ENCODE measurements at places on chromosomes 16 and 17.

DNA sequence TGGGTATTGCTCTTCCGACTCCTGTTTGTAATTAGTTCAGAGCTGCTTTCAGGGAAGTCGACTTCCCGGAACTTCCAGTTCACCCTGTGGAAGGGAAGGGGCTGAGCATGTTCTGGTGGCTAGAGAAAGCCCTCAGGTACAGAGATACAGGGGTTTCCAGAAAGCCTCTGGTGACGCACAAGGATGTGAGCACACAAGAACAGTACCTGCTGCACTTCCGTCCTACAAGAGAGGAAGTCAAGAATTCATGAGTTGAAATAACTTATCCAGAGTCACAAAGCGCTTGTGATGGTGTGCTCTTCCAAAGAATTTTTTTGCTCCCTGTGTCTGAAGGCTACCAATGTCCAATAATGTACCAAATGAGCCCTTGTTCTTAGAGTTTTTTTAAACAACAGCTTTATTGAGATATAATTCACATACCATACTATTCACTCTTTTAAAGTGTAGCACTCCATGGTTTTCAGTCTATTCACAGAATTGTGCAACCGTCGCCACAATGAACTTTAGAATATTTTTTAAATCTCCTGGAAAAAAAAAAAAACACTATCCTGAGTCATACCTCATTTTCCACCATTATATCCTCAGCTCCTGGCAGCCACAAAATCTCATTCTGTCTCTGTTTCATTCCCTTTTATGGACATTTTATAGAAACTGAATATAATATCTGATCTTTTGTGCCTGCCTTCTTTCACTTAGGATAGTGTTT, 327.6 kb downstream of the CDH13 start:
- DNase-seq: peak; percentile 28

DNA sequence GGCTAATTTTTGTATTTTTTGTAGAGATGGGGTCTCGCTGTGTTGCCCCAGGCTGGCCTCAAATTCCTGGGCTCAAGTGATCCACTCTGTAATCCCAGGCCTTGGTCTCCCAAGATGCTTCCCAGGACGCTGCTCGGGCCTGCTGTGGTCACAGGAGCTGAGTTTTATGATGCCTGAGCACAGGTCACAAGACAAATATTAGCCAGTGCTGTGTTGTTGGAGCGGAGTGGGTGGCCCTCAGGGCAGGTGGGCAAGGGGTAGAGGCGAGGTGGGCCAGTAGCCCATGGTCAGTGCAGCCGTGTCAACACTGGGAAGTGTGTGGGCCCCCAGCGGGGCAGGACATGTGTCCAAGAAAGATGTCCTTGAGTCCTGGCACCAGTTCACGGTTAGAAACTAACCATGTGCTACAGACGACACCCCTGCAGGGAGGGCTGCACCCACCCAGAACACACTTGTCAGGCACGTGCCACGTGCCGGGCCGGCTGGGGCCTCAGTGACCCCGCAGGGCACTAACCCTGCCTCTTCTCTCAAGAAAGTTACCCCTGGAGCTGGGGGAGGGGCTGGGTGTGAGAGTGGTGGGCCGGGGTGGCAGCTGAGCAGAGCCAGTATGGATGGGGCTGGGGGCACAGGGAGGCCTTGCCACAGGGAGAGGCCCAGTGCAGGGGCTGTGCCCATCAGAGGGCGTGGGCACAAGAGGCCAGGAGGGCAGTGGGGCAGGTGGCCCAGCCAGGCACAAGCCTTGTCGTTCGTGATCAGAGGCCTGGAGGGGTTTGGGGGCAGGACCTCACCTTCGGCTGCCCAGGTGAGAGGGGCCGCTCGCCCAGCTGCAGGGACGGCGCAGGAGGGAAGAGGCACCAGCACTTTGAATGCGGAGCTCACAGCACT, 103.1 kb upstream of the CHMP6 start:
- DNase-seq: no peak

GRCh38 chr16:3576211-3576610, 992 bp downstream of the NLRC3 start:
- no peak for DNase-seq

- no peak for DNase-seq
Observed at GRCh38 chr17:7558544-7559319, at the start of gene TNFSF13. Gene TNFSF13, plus strand, starts transcription at chr17:7558750. Its CDS starts 290 bp downstream, at chr17:7559040.

- DNase-seq: no peak
Observed at GRCh38 chr17:83177611-83178532, 98.5 kb downstream of the METRNL start.

DNA sequence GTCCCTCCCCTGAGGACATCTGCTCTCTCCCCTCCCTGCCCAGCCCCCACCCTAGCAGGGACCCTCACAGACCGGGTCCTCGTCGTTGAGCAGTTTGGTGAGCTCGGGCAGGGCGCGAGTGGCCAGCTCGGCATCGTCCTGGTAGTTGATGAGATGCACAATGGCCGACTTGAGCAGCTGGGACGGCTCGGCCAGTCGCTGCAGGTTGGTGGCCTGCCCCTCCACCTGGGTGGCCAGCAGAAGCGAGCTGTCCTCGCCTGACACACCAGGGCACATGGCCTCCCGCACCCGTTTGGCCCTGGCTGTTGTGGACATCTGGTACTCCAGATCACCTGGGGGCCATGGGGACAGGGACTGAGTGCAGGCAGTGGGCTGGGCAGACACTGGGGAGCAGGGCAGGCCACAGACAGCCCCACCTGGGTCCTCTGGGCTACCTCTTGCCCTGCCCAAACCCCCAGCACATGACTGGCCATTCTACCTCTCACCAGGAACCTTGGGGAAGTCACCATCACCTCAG, 17.1 kb downstream of the JUP start:
- DNase-seq: no peak

- no peak for DNase-seq
Observed at GRCh38 chr17:78535273-78536197, 41.7 kb downstream of the DNAH17 start.

DNA sequence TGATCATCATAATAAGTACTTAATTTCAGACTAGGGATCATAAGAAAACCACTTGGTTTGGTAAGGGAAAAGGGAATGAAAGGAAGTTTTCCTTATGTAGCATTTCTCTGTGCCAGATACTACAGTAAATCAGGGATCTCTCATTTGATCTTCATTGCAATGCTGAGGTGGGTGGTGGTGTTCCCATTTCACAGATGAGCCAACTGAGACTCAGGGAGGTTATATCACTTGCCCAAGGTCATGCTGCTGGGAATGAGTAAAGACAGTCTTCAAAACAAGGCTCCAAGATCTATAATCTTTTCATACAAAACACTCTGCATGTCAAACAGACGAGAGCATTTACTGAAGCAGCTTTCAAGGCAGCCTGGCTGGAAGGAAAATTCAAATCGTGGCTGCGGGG, 124.6 kb downstream of the GP2 start:
- DNase-seq: no peak

GRCh38 chr16:57196753-57197152, 10.6 kb downstream of the RSPRY1 start:
- no peak for DNase-seq

DNA sequence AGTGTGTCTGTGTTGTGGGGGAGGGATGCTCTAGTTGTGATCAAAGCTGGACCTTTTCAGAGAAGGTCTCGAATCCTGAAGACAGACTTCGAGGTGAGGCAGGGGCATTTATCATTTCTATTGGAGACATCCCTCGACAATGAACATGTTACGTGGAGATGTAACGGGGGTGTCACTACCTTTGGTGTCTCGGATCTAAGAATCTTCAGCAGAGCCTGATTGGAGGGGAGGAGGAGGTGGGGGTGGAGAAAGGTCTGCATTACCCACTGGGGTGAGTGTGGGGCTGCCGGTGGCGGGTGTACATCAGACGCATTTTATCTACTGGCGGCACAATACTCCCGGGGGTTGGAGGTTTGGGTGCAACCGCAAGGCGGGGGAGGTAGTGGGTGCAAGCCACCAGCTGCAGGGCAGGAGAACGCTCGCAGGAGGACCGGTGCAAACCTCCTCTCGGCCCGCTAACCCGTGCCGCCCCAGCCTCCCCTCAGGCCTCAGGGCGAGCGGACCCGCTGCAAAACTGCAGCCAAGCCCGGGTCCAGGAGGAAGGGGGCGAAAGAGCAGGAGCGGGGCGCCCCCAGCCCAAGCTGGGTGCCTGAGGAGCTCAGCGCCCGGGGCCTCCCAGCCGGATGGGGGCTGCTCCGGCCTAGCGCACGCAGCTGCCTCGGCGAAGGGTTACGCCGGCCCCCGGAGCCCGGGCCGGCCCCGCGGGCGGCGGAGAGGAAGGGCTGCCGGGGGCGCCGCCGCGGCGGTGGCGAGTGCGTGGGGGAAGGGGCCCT, 735 bp downstream of the ZNF652 start:
- DNase-seq: no peak

GRCh38 chr17:32546031-32546444, 59.2 kb downstream of the CDK5R1 start:
- no peak for DNase-seq

- DNase-seq: no peak
Observed at GRCh38 chr17:62713086-62713881, 85.8 kb downstream of the MRC2 start.

GRCh38 chr17:39904990-39905288, 13.5 kb downstream of the GSDMB start:
- no peak for DNase-seq

- no peak for DNase-seq
Observed at GRCh38 chr16:54174201-54174600, 112.4 kb downstream of the IRX3 start.

DNA sequence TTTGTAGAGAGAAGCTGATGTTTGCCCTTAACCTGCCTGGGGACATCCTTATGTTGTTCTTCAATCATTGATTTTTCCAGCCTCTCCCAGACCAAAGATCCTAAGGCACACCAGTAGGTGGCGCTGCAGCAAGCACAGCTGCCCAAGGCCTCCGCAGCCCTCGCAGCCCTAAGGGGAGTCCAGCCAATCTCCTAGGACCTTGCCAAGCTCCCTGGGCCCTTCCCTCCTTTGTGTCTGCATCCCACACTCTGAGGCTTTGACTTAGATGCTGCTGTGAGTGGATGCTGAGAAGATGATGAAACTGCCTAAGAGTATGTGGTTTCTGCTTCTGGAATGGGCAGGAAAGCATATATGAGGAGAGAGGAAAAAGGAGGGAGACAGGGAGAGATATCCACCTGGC, 47.1 kb downstream of the SPACA3 start:
- no peak for DNase-seq

Data from GM04504 (cell line).